ENCODE measurements at places on chromosomes 5 and 9. TPM values are rescaled to one million over a fixed set of nuclear protein-coding genes. Genes with fewer than 3 reads are reported as not detected.

The NIPAL4 gene
- 1.4 TPM for total RNA-seq

GRCh38 chr5:32523625-32524024 is 61.7 kb upstream of the SUB1 start:
- DNase-seq = no peak
- H3K4me3 ChIP-seq = no peak overlapping the region
- H3K27me3 ChIP-seq = no peaks in the 10 kb centered on the region
- peaks cover 6% of the 10 kb centered on the region for H3K4me1 ChIP-seq
- no peak overlapping the region for H3K27ac ChIP-seq
- no peaks in the 10 kb centered on the region for H3K36me3 ChIP-seq

The GFRA3 gene
- total RNA-seq = not detected

The GPR151 gene
- total RNA-seq = not detected

The UGT3A2 gene
- not detected for total RNA-seq

GRCh38 chr5:96377167-96377566 is 55.9 kb downstream of the PCSK1 start:
- H3K4me1 ChIP-seq = peaks cover 4% of the 10 kb centered on the region
- H3K36me3 ChIP-seq = no peaks in the 10 kb centered on the region
- H3K27ac ChIP-seq = no peak overlapping the region
- no peak overlapping the region for H3K4me3 ChIP-seq
- H3K27me3 ChIP-seq = no peaks in the 10 kb centered on the region

The BTNL3 gene
- total RNA-seq = not detected

GRCh38 chr5:19865336-19866089 is 122.5 kb downstream of the CDH18 start:
- no peaks in the 10 kb centered on the region for H3K36me3 ChIP-seq
- no peak overlapping the region for H3K27ac ChIP-seq
- H3K4me3 ChIP-seq = no peak overlapping the region

- H3K4me3 ChIP-seq = no peak overlapping the region
- no peaks in the 10 kb centered on the region for H3K4me1 ChIP-seq
- no peak for DNase-seq
- no peaks in the 10 kb centered on the region for H3K36me3 ChIP-seq
- H3K27me3 ChIP-seq = no peaks in the 10 kb centered on the region
Observed at GRCh38 chr5:9533562-9534364, 12.1 kb downstream of the SEMA5A start.

GRCh38 chr9:124941679-124942561 is 1.0 kb upstream of the GOLGA1 start:
- no peaks in the 10 kb centered on the region for H3K27me3 ChIP-seq
- peaks cover 16% of the 10 kb centered on the region for H3K4me1 ChIP-seq
- peak overlapping the region; percentile 91 for H3K4me3 ChIP-seq
- H3K27ac ChIP-seq = peak overlapping the region; percentile 93
- no peaks in the 10 kb centered on the region for H3K36me3 ChIP-seq

GRCh38 chr5:52809884-52810283 is 22.2 kb downstream of the ITGA1 start:
- H3K27me3 ChIP-seq = no peaks in the 10 kb centered on the region

- no peak overlapping the region for H3K4me3 ChIP-seq
- no peaks in the 10 kb centered on the region for H3K27me3 ChIP-seq
- no peak overlapping the region for H3K27ac ChIP-seq
Observed at GRCh38 chr5:147567917-147568598, 58.2 kb upstream of the DPYSL3 start.

The SPATA31A3 gene
- not detected for total RNA-seq

- H3K27me3 ChIP-seq = no peaks in the 10 kb centered on the region
- DNase-seq = no peak
- no peak overlapping the region for H3K27ac ChIP-seq
- no peaks in the 10 kb centered on the region for H3K36me3 ChIP-seq
- no peaks in the 10 kb centered on the region for H3K4me1 ChIP-seq
Observed at GRCh38 chr5:104400941-104401340, 838.4 kb upstream of the NUDT12 start.

The PALM2AKAP2 gene
- not detected for total RNA-seq

GRCh38 chr9:6142799-6143454 is 72.7 kb upstream of the IL33 start:
- no peak overlapping the region for H3K27ac ChIP-seq
- H3K4me1 ChIP-seq = no peaks in the 10 kb centered on the region
- H3K4me3 ChIP-seq = no peak overlapping the region

- H3K36me3 ChIP-seq = no peaks in the 10 kb centered on the region
- H3K27me3 ChIP-seq = peaks cover 4% of the 10 kb centered on the region
- peak overlapping the region; percentile 65 for H3K4me3 ChIP-seq
- H3K27ac ChIP-seq = no peak overlapping the region
- DNase-seq = peak; percentile 20
Observed at GRCh38 chr9:4299005-4299795, 668 bp downstream of the GLIS3 start.

The TAS2R1 gene
- not detected for total RNA-seq

The TMEM171 gene
- total RNA-seq = not detected

GRCh38 chr5:136080113-136080482 is 51.3 kb downstream of the TGFBI start:
- H3K36me3 ChIP-seq = no peaks in the 10 kb centered on the region

DNA sequence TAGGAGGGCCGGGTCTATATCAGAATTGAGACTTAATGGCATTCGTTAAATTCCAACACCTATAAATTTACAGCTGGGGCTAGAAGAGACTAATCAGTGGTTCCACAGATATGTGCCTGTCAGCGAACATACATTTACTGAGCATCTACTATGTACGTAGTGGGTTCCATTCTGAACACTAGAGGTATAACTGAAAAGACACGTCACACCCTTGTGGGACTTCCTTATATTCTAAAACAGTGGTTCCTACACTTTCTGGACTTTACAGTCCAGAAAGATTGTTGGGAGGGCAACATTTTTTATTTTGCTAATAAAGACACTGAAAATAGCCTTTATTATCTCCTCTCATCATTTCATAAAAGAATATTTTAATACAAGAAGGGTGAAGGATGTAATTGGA is 140.5 kb downstream of the SCAMP1 start:
- H3K4me1 ChIP-seq = no peaks in the 10 kb centered on the region
- H3K36me3 ChIP-seq = no peaks in the 10 kb centered on the region
- no peak overlapping the region for H3K4me3 ChIP-seq
- no peak for DNase-seq
- peaks cover 5% of the 10 kb centered on the region for H3K27me3 ChIP-seq
- H3K27ac ChIP-seq = no peak overlapping the region

DNA sequence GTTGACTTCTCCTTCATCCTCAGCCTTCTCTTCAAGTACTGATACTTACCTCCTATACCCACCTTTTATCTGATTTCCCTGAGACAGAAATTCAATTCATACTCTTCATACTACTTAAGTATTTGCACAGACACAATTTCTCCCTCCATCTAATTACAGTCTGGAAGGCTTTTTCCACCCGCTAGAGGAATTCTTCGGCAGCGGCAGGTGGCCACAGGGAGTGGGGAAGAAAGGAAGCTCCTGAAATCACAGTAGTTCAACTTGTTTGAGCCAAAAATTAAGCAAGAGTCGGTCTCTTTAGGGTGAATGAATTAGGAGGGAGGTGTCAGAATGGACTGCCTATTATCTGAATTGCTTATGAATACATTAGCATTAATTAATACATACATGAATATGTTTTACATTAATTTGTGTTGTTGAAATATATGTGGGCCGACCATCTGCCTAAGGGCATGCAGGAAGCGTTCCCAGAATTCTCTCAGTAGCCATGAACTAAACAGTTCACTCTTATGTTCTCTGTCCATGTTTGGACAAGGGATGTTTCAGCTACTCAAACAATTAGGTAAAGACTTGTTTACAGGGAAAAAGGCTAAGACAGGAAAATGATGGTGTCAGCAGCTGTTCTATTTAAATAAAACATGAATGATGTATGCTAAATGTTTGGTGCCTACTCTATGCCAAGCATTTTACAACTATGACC is 101.4 kb upstream of the SMARCA2 start:
- H3K27me3 ChIP-seq = no peaks in the 10 kb centered on the region
- H3K27ac ChIP-seq = no peak overlapping the region
- no peaks in the 10 kb centered on the region for H3K4me1 ChIP-seq
- H3K36me3 ChIP-seq = no peaks in the 10 kb centered on the region

GRCh38 chr5:175542232-175542965 is 64.0 kb downstream of the SFXN1 start:
- no peak for DNase-seq
- no peak overlapping the region for H3K4me3 ChIP-seq
- H3K27me3 ChIP-seq = no peaks in the 10 kb centered on the region
- no peak overlapping the region for H3K27ac ChIP-seq
- H3K36me3 ChIP-seq = no peaks in the 10 kb centered on the region

The PROB1 gene
- total RNA-seq = 7.2 TPM

The DMGDH gene
- total RNA-seq = not detected

- DNase-seq = no peak
- H3K27ac ChIP-seq = no peak overlapping the region
- H3K36me3 ChIP-seq = no peaks in the 10 kb centered on the region
- peaks cover 3% of the 10 kb centered on the region for H3K27me3 ChIP-seq
- no peak overlapping the region for H3K4me3 ChIP-seq
- no peaks in the 10 kb centered on the region for H3K4me1 ChIP-seq
Observed at GRCh38 chr5:54774281-54775170, 210.9 kb downstream of the ESM1 start.

The PDCD1LG2 gene
- total RNA-seq = 0.33 TPM

- H3K4me3 ChIP-seq = no peak overlapping the region
- no peaks in the 10 kb centered on the region for H3K27me3 ChIP-seq
- no peaks in the 10 kb centered on the region for H3K36me3 ChIP-seq
- DNase-seq = peak; percentile 67
- H3K27ac ChIP-seq = peak overlapping the region; percentile 36
Observed at GRCh38 chr9:124202447-124202971, 55.2 kb upstream of the NEK6 start.

- H3K27me3 ChIP-seq = no peaks in the 10 kb centered on the region
- H3K27ac ChIP-seq = no peak overlapping the region
- H3K4me1 ChIP-seq = peaks cover 35% of the 10 kb centered on the region
- H3K36me3 ChIP-seq = no peaks in the 10 kb centered on the region
Observed at GRCh38 chr5:40656766-40657165, 22.9 kb upstream of the PTGER4 start.

DNA sequence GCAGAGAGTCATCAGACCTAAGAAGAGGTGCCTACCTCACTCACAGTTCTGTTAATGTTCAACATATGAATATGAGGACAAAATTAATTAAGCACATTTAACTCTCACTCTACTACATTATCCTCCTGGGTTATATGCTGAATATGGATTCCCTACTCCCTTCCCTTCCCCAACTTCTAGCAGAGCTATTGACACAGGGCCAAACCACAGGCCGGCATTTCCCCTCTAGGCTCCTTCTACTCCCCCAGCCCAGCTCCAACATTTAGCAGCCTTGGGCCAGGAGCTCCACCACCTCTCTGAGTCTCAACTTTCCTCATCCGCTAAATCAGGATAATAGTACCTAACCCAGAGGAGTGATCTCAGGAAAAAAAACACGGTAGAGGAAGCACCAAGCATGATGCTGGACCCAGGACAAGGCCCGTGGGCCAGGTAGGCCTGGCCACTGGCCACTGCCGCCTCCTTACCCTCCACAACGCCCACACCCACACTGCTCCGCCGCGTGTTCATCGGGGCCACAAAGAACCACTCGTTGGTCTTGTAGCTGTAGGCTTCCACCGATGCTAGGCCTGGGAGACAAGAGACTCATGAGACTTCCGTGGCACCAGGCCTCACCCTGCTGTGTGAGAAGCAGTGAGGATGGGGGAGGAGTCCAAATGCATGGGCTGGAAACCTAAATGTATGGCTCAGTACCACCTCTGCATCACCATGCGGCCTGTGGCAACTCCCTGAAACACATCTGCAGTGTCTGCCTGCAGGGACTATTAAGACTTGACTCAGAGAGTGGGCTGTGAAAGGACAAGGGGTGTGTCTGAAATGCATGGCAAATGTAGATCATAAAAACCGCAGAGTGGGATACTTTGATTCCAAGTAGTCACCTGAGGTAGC is 98.8 kb downstream of the KLHL3 start:
- no peak for DNase-seq
- H3K4me1 ChIP-seq = no peaks in the 10 kb centered on the region
- H3K36me3 ChIP-seq = no peaks in the 10 kb centered on the region
- H3K27ac ChIP-seq = no peak overlapping the region
- no peak overlapping the region for H3K4me3 ChIP-seq
- no peaks in the 10 kb centered on the region for H3K27me3 ChIP-seq

GRCh38 chr5:33272288-33272687 is 168.5 kb upstream of the TARS1 start:
- no peak overlapping the region for H3K27ac ChIP-seq
- no peaks in the 10 kb centered on the region for H3K36me3 ChIP-seq
- no peak overlapping the region for H3K4me3 ChIP-seq
- no peaks in the 10 kb centered on the region for H3K4me1 ChIP-seq
- DNase-seq = no peak

- H3K27ac ChIP-seq = peak overlapping the region; percentile 22
- H3K4me3 ChIP-seq = peak overlapping the region; percentile 69
- no peaks in the 10 kb centered on the region for H3K27me3 ChIP-seq
- H3K4me1 ChIP-seq = peaks cover 22% of the 10 kb centered on the region
Observed at GRCh38 chr9:125747765-125748445, 732 bp downstream of the PBX3 start.

- no peaks in the 10 kb centered on the region for H3K4me1 ChIP-seq
- no peaks in the 10 kb centered on the region for H3K36me3 ChIP-seq
- H3K27me3 ChIP-seq = peaks cover 4% of the 10 kb centered on the region
- H3K4me3 ChIP-seq = no peak within 1 kb of the TSS
- H3K27ac ChIP-seq = no peak within 1 kb of the TSS
- no peak for DNase-seq
Observed at GRCh38 chr5:141100243-141100805, at the start of gene PCDHB3. TSS of gene PCDHB3 (plus strand) at chr5:141100473. CDS start at chr5:141100650, 177 bp downstream.

The CARTPT gene
- not detected for total RNA-seq

DNA sequence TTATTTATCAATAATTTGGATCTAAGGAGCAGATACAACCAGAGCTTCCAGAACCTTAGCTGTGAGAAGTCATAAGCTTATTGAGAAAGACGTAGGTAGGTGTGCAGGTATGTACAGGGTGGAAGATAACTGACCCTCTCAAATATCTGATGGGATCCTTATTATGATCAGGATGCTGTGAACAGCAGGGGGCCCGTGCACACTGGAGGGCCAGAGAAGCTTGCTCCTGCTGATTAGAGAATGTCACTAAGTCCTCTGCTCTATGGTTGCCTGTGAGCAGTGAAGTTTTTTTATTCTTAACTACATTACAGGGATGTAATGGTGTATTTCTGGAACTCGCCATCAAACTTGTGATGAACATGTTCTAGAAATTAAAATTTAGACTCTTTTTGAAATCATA is 108.9 kb upstream of the POU5F2 start:
- H3K36me3 ChIP-seq = no peaks in the 10 kb centered on the region
- DNase-seq = no peak
- H3K4me3 ChIP-seq = no peak overlapping the region
- H3K4me1 ChIP-seq = no peaks in the 10 kb centered on the region

DNA sequence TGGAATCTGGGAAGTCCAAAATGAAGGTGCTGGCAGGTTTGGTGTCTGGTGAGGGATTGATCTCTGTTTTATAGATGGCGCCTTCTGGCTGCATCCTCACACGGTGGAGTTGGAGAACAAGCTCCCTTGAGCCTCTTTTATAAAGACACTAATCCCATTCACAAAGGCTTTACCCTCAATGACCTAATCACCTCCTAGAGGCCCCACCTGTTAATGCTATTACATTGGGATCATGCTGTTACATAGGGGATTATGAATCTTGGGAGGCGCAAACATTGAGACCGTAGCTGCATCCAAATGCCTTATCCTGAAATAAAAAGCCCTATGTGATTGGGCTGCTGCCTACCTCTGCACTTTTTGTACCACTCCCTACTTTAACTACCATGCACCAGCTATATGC is 197.1 kb upstream of the HMHB1 start:
- DNase-seq = no peak
- no peaks in the 10 kb centered on the region for H3K4me1 ChIP-seq
- no peaks in the 10 kb centered on the region for H3K27me3 ChIP-seq
- H3K27ac ChIP-seq = no peak overlapping the region
